ENCODE measurements at places on chromosomes 4 and X.

- DNase-seq: no peak
Measured at GRCh38 chr4:107734120-107734519, 14.1 kb upstream of the PAPSS1 start.

- DNase-seq: no peak
Measured at GRCh38 chr4:38904090-38904666, 36.6 kb downstream of the FAM114A1 start.

DNA sequence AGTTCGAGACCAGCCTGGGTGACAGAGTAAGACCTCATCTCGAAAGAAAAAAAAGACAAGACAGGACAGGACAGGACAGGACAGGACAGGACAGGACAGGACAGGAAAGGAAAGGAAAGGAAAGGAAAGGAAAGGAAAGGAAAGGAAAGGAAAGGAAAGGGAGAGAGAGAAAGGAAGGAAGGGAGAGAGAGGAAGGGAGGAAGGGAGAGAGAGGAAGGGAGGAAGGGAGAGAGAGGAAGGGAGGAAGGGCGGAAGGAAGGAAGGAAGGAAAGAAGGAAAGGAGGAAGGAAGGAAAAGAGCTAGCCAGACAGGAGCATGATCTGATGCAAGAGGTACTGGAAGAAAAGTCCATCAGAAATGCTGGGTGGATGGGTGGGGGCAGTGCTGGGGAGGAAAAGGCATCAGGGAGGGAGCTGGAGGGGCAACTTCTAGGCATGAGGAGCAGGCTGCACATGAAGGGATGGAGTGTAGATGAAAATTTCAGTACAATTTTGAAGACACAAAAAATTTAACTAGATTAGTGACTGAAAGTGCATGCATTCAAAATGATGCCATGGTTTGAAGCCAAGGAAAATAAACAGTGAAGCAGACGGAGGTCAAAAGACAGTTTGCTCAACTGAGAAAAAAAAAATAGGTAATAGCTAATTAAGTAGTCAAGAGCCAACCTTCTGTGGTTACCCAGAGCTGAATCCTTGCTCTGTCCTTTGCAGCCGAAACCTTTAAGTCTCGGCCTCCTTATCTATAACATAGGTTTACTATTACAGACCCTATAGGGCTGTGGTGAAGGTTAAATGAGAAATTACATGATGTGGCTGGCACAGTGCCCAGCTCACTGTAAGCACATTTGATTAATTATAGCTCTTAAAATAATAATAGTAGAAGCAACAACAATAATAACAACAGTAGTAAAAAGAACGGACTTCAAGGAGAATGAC, 59.9 kb downstream of the ZNF827 start:
- DNase-seq: no peak

- no peak for DNase-seq
Measured at GRCh38 chrX:18098763-18099162, 121.9 kb downstream of the BEND2 start.

GRCh38 chr4:38677441-38677840, 13.4 kb downstream of the KLF3 start:
- DNase-seq: no peak

DNA sequence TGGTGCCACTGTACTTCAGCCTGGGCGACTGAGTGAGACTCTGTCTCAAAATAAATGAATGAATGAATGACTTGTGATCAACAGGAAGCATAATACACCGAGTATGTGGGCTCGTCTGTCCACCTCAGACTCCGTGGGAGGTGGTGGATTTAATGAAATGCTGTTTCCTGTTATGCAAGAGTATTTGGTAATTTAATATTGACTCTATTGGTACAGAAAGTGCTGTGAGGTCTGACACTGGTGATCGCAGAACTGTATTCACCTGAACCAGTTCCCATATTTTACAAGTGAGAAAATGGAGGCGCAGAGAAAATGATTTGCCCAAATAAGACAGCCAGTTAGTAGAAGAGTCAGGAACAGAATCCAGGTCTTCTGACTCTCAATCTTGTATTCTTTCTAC, 423.3 kb downstream of the RAPGEF2 start:
- DNase-seq: no peak

- DNase-seq: no peak
Measured at GRCh38 chrX:110394651-110395050, 36.0 kb downstream of the RTL9 start.

DNA sequence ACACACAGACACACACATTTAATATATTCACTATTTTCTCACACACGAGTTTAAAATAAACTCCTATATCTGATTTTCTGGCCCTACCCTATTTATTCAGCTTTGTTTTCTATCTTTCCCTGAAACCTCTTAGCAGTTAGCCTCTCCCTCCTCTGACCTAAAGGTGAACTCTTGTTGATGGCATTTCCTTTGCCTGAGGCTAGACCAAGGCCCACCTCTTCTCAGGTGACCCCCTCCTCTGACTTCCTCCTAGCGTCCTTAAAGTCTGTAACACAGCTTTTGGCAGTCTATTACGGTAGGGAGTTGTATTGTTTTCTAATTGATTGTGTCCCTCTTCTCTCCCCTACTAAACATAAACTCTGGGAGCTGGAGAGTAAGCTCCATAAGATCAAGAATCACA, 1.7 kb upstream of the SRPX2 start:
- DNase-seq: no peak

DNA sequence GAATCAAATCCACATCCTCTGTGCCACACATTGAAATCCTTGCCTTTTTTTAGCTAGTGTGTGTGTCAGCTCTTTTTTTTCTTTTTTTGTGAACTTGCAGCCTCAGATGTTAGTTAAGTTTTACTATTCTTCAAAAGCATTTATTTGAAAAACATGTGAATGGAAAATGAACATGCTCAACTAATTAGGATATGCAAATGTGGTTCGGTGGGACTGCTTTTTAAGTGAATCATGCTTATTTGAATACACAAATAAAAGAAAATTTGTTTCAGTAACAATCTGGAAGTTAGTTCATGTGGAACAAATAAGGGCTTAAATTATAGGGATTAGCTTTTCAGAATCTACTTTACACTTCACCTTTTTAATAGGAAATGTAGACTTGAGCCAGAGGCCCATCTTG, 751.5 kb upstream of the FAM241A start:
- DNase-seq: no peak

DNA sequence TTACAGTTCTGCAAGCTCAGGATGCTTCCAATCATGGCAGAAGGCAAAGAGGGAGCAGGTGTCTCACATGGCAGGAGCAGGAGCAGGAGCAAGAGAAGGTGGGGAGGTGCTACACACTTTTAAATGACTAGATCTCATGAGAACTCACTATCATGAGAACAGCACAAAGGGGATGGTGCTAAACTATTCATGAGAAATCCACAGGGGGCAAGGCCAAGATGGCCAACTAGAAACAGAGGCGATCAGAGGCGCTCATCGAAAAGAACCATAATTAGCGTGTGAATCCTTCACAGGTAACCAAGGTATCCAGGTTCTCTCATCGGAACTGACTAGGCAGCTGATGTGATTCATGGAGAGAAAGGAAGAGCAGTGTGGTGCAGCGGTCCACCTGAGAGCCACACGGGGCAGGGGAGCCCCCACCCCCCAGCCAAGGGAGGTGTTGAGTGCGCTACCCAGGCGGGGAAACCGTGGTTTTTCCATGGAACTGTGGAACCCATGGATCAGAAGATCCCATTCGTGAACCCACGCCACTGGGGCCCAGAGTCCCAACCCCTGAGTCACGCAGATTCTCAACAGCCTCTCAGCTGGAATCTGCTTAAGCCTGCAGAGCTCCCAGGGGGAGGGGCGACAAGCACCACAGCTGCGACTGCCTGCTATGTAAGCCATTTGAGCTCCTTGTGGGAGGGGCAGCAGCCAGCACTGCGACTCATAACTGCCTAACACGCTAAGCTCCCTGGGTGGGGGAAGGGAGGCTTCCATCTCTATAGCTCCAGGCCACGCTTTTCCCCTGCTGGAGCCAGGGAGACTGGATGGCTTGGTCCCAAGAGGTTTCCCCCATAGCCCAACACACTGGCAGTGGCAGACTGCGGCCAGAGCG, 46.7 kb downstream of the FGF16 start:
- no peak for DNase-seq

DNA sequence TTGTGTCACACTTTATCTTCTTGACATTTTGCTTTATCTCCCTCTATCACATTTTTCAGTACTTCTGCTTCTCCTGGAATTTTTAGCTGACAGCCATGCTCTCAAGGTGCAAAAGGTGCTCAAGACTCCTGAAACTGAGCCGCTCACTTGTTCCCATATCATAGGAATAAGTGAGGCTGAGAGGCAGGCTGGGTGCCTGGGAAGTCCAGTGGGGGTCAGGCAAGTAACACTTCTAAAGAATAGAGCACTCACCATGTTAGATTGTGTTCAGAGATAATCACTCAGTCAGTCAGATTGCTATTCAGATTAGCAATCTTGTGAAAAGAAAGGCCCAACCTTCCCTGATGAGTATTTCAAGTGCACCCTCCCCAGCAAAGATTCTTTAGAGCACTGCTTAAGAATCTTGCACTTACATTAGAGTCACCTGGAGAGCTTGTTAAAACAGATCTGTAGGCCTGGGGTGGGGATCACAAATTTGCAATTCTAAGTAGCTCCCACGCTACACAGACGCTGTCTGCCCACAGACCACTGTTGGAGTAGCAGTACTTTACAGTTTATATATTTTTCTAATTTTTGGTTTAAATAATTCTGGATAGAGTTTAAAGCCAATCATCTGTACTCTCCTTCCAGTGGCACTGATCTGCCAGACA, 23.1 kb upstream of the LRAT start:
- no peak for DNase-seq

DNA sequence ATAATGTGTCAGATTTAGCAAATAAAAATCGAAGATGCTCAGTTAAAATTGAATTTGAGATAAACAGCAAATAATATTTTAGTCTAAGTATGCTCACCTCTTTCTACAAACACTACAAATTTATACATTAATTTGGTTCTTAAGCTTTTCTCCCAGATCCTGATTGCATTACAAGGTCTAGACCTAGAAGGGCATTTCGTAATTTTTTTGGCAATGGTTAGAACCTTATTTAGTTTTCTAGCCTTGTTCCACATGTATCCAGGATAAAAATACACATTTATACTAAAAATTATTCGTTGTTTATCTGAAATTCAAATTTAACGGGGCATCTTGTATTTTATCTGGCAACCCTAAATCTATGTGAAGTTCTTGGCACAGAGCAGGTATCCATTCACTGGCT, 2.5 kb upstream of the CDKL5 start:
- DNase-seq: no peak

- no peak for DNase-seq
Measured at GRCh38 chrX:133702230-133702629, 283.2 kb downstream of the GPC3 start.

- no peak for DNase-seq
Measured at GRCh38 chrX:57977992-57978391, 67.7 kb upstream of the ZXDA start.

GRCh38 chrX:63750811-63751210, 34.2 kb downstream of the ARHGEF9 start:
- DNase-seq: no peak

GRCh38 chr4:182067828-182068227, 175.4 kb upstream of the TENM3 start:
- no peak for DNase-seq

GRCh38 chr4:72208421-72209075, 176.7 kb downstream of the NPFFR2 start:
- DNase-seq: no peak

GRCh38 chrX:14232688-14233087, 203.0 kb upstream of the GEMIN8 start:
- no peak for DNase-seq

- DNase-seq: no peak
Measured at GRCh38 chr4:2771264-2771663, 15.1 kb upstream of the TNIP2 start.

GRCh38 chrX:49129427-49129826, 5.9 kb upstream of the GPKOW start:
- DNase-seq: no peak

- DNase-seq: no peak
Measured at GRCh38 chr4:151717909-151718628, 42.7 kb downstream of the GATB start.

DNA sequence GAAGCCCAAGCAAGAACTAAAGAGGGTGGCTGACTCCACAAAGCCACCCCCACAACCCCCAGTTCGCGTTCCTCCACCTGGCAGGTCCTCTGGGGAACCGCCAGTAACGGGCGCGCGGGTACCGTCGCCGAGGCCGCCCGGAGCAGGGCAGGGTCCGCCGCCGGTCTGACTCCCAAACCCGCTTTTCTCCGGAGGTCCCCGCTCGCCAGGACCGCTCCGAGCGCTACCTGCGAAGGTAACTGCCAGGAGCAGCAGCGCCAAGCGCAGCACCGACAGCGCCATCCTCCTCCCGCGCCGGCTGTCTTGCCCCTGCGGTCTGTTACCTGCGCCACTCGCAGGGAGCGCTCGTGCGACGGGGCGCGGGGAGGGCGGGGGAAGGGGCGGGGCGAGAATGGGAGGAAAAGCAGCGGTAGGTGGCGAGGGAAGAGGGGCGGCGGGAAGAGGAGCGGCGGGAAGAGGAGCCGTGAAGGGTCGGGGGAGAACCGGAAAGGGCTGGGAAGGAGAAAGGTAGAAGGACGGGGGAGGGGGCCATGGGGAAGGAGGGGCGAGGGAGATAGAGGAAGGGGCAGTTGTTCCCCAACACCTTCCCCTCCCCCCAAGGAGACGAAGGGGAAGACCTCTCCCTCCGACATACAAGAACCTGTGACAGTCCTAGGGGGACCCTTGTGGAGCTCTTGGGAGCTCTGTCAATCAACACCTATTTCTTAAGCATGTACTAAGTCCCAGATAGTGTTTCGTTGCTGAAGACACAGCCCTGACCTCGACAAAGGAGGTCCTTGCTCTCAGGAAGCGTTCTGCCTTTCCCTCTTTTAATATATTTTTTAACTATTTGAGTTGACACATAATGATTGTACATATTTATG, at the start of gene SPINK2:
Gene SPINK2 (minus strand): TSS at position 321 of the 863 bp plus-strand sequence. CDS start 39 bp downstream, at position 282.
- peak; percentile 50 for DNase-seq

- peak; percentile 18 for DNase-seq
Measured at GRCh38 chr4:179989975-179990374, 2253.2 kb upstream of the TENM3 start.

DNA sequence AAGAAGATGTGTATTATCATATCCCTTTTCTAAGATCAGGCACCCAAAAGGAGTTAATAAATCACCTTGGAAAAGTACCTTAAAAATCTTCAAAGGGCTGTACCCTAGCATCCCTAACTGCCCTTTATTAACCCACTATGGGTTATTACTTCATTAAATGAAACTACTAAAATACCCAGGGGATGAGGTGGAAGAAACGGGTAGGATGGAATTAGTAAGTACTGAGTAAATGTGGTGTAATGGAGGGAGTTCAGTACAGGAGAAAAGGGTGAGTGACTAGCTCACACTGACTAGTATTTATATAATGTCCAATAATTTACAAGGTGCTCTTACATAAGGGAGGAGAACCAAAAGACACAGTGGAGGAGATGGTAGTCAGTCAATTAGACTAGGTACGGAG, 51.0 kb upstream of the RASGEF1B start:
- DNase-seq: no peak

- no peak for DNase-seq
Measured at GRCh38 chr4:89140168-89140759, 28.9 kb downstream of the TIGD2 start.

GRCh38 chrX:76148041-76148665, 24.7 kb upstream of the PBDC1 start:
- no peak for DNase-seq

- peak; percentile 36 for DNase-seq
Measured at GRCh38 chr4:40502934-40503333, 126.7 kb downstream of the RBM47 start.
